Aorta (tissue), 5 donors: ENCODE measurements at places on chromosomes 2 and 18. TPM values are rescaled to one million over a fixed set of nuclear protein-coding genes. Genes with fewer than 3 reads are reported as not detected.
A peak's percentile ranks its signal among the peaks of the same experiment; 100 is the strongest.

GRCh38 chr18:47120428-47120827, 29.9 kb downstream of the HDHD2 start:
- DNase-seq = no peak

DNA sequence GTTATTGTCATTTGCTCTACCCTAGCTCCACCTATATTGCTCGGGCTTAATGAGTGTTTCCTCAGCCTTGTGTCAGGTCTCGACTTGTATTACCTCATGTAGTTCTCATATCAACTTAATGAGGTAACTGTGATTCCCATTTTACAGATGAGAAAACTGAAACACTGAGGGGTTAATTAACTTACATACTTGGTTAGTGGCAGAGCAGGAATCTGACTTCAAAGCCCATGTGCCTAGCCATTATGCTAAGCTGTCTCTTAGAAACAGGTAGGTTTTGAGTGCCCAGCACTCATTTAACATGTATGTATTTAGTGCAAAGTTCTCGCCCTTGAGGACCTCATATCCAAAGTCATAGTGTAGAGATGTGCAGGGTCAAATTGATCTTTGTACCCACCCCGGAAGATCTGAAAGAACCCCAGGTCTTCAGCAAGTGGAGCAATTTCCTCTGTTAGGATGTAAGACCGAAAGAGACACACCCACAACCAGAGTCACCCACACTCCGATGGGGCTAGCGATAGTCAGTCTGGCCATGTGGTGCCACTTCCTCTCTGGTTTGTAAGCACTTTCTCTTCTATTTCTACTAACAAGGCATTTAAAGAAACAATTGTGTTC, 121.0 kb upstream of the SLC39A10 start:
- no peak for DNase-seq

DNA sequence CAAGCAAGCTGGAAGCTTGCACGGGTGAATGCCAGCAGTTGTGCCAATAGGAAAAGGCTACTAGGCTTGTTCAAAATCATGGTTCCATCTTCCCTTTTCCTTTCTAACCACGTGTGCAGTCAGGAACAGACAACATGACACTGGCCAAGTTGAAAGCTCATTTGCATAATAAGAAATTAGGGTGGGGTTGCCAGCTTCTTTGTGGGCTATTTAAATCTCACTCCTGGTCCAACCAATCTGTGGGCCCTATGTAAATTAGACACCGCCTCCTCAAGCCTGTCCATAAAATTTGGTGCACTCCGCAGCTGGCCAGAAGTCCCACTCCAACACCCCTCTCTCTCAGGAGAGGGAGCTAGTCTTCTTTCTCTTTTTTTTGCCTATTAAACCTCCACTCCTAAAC, 1948.4 kb upstream of the PIK3C3 start:
- no peak for DNase-seq

DNA sequence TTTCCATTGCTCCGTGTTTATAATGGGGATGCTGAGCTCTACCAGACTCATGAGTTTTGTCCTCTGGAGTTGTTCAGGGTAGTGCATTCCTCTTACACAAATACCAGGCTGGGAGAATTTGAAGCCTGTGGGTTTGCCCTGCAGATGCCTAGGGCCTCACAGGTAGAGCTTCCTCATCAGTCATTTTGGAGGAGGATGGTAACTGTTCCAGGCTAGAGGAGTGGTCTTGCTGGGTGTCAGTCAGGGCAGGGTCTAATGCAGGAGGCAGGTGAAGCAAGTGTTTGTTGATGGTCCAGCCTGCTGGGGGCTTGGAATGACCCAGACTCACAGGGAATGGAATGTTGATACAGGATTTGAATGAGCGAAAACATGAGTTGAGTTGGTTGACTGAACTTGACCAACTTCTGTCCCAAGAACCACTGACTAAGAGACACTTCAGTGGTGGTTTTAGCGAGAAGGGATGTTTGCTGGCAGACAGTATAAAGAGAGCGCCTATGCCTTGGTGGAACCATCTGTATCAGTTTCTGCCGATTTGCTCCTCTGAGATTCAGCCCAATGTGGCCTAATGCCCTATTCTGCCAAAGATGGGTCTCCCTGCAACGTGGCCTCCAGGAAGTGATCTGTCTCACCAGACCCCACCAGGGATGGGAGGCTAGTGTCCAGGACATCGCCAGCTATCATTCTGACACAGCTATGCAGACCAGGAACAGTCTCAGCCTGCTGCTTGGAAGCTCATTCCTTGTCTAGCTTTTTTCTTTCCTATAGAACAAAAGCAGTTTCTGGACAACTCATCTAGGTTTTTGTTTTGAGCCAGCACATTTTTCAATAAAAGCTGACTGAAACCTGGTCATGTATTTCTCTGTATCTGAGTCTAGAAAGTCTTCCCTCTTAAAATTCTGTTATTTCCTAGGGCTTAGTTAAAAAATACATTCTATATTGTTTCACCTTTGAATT, 9.3 kb downstream of the IL1R2 start:
- DNase-seq = no peak

DNA sequence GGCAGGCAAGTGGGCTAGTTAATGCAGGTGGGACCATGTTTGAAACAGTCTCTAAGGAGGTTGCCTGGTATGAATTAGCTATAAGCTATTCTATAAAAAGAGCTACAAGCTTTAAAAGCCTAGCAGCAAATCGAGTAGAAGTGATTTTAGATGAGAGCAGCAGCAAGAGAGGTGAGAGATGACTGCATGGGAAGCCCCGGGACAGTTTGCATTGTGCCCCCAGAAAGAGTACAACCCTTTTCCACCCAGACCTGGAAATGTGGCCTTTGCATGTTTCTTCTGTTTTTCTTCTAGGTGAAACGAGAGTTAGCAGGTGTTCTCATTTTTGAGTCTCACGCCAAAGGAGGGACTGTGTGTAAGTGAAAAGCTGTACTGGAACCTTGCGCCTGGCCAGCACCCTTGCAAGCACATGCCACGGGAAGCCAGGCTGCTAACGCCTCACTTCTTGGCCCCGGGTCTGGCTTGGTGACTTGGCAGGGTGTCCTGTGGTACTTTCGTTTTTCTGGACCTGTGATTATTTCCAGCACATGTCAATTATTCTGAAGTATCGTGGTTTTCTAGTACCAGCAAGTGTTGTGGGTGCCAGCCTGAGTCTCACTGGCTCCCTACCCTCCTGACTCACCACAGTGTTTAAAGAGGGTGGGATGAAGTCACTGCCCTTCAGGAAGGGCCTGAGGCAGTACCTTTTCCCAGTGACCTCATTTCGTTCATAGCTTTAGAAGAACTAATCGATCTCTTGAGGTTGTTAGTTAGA, 90.3 kb upstream of the MAP3K20 start:
- DNase-seq = peak; percentile 53

DNA sequence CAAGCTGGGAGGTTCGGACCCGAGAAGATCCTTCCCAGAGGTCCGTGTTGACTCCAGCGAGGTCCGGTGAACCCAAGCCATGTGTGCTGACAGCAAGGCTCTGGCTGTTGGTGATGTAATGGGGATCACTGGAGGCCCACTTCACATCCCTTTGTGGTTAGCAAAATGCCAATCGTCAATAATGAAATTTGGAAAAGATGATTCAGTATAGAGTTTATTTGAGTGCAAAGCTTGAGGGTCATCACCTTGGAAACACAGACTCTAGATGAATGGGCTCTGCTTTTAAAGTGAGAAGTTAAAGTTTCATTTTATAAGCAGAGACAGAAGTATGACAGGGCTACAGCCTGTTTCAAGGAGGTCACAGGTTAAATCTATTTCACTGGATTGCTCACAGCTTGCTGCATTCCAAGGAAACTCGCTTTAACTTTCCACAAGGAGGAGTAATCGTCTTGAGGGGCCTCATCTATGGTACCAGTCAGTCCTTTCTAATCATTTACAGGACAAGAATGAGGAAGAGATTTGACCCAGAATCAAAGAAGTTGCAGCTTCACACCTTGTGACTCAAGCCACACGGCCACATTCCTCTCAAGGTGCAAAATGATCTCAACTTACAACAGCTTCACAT, 140.5 kb downstream of the TPO start:
- DNase-seq = no peak

- no peak for DNase-seq
Measured at GRCh38 chr18:35641916-35642315, 60.4 kb downstream of the GALNT1 start.

DNA sequence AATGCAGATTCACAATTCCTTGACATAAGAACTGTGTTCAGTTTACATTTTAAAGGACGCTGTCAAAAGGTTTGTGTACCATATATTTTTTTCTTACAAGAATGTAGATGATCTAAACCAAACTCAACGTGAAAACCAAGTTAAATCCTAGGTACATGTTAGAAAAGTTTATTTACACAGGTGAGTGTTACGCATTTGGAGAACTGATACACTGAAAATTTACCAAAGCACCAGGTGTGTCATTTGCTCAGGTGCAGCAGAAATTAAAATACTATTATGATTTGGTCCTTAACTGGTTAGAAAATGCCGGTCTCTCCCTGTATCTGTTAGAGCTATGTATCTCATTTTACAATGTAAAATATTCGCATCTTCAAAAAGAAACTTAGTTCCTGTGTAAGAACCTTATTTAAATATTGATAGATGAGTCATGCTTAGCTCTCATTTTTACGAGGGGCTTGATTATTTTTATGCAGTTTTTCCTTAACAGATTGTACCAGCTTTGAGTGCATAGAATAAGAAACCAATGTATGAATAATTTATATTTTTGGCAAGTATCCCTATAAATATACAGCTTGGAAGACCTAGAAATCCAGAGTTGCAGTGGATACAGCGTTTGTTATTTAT, 25.1 kb downstream of the MFF start:
- no peak for DNase-seq

DNA sequence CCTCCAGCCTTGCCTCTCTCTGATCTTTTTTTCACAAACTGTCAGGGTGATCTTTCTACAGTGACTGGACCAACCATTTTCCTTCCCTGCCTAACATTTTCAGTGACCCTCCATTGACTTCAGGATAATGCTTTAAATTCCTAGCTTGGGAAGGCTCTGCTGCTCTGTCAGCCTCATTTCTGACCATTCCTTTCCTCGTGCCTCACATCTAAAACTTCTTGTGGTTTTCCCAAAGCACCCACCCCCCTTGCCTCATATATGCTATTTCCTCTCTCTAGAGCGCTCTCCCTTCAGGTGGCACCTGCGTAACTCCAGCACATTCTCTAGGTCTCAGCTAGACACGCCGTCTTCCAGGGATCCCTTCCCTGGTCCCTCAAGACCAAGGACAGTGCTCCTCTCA, 37.2 kb downstream of the DRC1 start:
- no peak for DNase-seq

DNA sequence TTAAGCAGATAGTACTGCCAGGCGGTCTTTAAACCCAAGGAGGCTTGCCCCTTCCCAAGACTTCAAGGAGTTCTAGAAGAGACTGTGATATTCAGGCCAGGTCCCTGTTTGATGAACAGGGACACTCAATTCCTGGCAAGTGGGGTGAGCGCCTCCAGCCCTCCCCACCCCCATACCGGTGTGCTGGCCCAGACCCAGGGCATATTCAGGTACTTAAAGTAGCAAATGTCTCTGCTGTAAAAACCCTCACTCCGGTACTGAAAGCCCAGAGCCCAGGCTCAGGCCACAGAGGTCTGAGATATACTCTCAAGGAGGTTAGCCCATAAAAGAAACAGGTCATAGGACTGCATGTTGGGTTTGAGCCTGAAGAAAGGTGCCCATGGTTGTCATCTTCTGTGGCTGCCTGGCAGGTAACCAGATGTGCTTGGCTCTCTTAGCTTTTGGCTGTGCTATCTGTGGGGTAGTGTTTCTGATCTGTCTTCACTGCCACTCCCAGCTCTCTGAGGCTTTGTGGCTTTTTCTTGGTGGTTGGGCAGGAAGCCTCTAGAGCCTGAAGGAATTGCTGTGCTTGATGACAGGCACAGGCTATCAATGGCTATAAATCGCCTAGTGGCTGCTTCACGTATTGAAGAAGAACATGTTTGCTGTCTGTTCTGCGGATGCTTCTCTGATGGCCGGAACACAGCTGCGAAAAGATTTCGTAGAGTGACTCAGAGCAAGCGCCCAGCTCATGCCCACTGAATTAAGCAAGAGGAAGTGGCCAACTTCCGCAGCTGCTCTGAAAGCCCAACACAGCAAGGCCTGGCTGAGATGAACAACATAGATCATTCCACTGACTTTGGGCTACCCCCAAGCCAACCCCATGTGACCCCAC, 63.3 kb upstream of the ALPP start:
- DNase-seq = peak; percentile 77

GRCh38 chr2:43075811-43076585, 150.4 kb downstream of the ZFP36L2 start:
- DNase-seq = peak; percentile 85

GRCh38 chr2:223956300-223956699, 963 bp upstream of the MRPL44 start:
- no peak for DNase-seq

GRCh38 chr2:12326449-12327190, 390.1 kb upstream of the TRIB2 start:
- DNase-seq = no peak

DNA sequence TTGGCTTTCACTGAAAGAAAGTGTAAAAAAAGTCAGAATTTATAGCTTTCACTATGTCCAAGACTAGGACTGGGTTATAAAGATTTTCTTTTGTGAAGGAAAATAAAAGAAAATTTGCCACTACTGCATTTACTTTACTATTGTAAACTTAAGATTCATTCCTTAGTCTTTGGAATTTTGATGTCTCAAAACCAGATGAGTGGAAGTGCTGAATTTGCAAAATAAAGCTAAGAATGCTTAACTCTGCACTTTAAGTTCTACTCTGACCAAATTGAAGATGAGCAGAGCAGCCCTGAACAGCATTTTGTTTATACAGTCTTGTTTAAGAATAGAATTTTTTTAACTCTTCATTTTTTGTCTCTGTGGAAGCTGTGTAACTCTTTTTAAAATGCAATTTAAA, 102.4 kb downstream of the ICA1L start:
- no peak for DNase-seq

DNA sequence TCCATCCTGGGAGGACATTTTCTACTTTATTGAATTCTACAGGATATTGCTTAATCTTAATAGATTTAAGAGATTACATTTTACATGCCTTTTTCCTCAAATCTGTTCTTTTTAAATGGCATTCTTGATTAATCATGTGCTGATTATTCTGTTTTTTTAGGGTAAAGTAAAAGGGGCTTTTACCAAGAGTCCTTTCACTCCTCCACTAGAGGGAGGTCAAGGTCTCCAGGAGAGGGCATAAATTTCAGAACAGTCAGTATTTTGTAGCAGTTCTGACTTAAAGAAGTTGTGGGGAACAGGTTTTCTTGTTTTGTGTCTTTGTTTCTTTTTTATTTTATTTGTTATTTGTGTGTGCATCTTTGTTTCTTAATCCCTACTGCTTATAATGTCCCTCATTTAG, 25.4 kb downstream of the WDR75 start:
- no peak for DNase-seq

- DNase-seq = no peak
Measured at GRCh38 chr18:55003695-55004094, 44.4 kb upstream of the CCDC68 start.

GRCh38 chr2:72828840-72829507, 3.1 kb upstream of the EXOC6B start:
- DNase-seq = no peak

GRCh38 chr2:120012363-120012762, 514 bp upstream of the EPB41L5 start:
- DNase-seq = no peak

- peak; percentile 33 for DNase-seq
Measured at GRCh38 chr2:23711979-23712755, 214.8 kb downstream of the ATAD2B start.

- no peak for DNase-seq
Measured at GRCh38 chr2:174722942-174723592, 41.2 kb downstream of the CHRNA1 start.

The RAMP1 gene
- 230 TPM for total RNA-seq

The IL36B gene
- total RNA-seq = not detected

The PXDN gene
- 100 TPM for total RNA-seq

The OXER1 gene
- total RNA-seq = 4.2 TPM

The TRIB2 gene
- 39.7 TPM for total RNA-seq

The PTPRN gene
- not detected for total RNA-seq

The ZNF407 gene
- total RNA-seq = 16.0 TPM

The ARHGEF33 gene
- total RNA-seq = 3.7 TPM

The MRPL53 gene
- total RNA-seq = 56.6 TPM

The LRP1B gene
- total RNA-seq = 0.33 TPM
